Fibroblast of skin of right biceps (primary cell): ENCODE measurements at places on chromosomes 7 and 10.
A peak's percentile ranks its signal among the peaks of the same experiment; 100 is the strongest.

DNA sequence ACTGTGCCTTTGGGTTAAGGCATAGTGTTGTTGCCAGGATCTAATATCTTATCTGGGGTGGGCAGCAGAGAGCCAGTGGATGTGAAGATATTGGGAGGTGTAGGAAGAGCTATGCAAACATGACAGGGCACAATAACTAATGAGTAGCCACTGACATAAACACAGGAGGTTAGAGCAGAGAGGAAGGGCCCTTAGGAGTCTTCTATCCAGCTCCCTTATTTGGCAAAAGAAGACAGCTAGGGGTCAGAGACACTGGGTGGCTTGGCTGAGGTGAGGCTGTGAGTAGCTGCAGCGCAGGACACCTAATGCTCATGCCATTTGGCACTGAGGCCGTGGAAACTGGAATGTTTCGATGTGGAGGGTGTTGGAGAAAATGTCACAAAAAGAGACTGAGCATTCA is 176.3 kb upstream of the TCF7L2 start:
- DNase-seq = no peak

DNA sequence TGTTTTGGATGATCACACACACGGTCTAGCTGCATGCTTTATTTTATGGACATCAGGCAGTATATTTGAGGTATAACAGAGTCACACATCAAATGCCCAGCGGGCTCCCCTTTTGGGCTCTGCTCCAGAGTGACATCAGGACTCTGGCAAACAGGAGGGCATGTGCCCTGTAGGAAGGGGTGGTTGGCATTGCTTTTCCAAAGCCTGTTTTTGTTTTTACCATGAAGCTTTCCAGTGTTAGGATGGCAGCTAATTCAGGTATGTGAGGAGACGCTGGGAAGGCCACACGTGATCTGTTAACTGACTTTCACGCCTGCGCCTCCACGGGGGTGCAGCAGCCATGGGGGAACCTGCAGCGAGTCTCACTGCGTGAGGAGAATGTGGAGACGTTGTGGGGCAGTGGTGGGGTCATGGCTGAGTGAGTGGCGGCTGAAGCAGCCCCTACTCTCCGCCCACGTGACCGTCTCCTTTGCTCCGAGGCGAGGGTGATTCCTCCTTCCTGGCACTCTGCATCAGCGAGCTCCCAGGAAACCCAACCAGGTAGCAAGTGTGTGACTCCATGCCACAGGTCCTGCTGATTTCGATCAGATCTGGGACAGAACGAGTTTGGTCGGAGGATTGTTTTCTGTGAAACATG is 117.7 kb downstream of the ANKRD61 start:
- no peak for DNase-seq

DNA sequence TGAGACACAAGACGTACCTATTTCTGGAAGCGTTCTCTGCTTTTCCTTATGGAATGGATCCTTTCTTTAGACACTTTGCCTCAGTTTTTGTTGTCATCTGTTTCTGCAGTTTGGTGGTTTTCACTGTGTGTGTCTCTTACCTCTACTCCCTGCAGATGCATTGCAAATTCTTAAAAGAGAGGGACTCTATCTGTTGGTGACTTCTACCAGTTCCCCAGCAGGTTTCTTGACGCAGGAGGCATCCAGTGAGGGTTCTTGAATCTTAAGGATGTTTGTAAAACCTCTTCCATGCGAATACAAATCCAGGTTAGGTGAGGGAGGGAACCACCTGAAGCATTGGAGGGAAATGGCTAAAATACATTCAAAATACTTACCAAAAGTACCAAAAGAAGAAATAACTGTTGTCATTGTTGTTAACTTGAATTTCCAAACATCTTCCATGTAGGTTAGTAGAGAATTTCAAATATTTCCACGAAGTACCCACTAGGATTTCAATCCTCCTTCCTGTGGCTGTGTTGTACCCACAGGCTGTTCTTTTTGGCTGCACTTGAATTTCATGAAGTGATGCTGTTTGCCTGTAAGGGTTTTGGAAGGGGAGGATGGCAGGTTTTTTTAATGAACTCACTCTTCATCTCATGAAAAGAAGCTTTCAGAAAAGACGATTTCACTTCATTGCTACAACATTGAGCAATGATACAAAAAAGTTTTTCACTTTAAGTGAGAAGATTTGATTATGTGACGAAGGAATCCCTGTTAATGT is 32.2 kb downstream of the PLXDC2 start:
- DNase-seq = no peak

DNA sequence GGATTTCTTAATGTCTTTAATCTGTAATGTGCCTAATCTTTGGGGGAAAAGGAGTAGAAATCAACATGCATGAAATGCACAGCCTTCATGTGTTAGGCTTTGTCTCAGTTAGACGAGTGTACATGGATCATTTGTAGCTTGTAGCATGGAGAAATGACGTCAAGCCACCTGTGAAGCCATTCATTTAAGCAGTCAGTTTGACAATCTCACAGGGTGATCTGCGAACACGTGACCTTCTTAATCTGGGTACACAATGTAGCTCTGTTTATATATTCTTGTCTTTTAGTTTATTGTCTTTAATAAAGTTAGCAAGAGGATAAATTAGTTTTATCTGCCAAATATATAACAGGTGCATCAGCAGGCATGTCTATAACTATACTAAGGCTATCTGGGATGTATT is 351.9 kb upstream of the LRGUK start:
- DNase-seq = no peak

- no peak for DNase-seq
These were observed 8.1 kb upstream of the KLHDC10 start for GRCh38 chr7:130062246-130062645.

GRCh38 chr10:61066661-61067344 is 122.8 kb upstream of the RHOBTB1 start:
- DNase-seq = no peak

GRCh38 chr7:35725280-35725680 is 30.3 kb upstream of the HERPUD2 start:
- no peak for DNase-seq

GRCh38 chr10:132344386-132344785 is 12.4 kb downstream of the LRRC27 start:
- DNase-seq = no peak

- peak; percentile 66 for DNase-seq
These were observed 1361.7 kb downstream of the XPNPEP1 start for GRCh38 chr10:108561649-108562048.

DNA sequence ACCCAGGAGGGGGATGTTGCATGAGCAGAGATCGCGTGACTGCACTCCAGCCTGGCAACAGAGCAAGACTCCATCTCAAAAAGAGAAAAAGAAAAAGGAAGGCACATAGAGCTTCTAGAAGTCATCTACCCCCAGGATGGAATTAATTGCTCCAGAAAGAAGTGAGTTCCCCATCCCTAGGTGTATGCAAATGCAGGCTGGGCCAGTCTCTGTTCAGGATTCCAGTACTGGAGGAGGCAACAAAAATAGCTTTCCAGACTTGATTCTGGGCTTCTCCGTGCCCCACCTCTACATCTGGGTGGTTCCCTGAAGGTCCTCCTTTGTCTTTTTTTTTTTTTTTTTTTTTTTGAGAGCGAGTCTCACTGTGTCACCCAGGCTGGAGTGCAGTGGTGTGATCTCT is 28.6 kb downstream of the CASTOR2 start:
- DNase-seq = no peak

GRCh38 chr7:132398253-132398925 is 177.9 kb downstream of the PLXNA4 start:
- no peak for DNase-seq

- no peak for DNase-seq
These were observed 121.2 kb downstream of the ANKRD30A start for GRCh38 chr10:37246637-37247036.

- no peak for DNase-seq
These were observed 214.9 kb downstream of the LRMDA start for GRCh38 chr10:75646218-75646915.

DNA sequence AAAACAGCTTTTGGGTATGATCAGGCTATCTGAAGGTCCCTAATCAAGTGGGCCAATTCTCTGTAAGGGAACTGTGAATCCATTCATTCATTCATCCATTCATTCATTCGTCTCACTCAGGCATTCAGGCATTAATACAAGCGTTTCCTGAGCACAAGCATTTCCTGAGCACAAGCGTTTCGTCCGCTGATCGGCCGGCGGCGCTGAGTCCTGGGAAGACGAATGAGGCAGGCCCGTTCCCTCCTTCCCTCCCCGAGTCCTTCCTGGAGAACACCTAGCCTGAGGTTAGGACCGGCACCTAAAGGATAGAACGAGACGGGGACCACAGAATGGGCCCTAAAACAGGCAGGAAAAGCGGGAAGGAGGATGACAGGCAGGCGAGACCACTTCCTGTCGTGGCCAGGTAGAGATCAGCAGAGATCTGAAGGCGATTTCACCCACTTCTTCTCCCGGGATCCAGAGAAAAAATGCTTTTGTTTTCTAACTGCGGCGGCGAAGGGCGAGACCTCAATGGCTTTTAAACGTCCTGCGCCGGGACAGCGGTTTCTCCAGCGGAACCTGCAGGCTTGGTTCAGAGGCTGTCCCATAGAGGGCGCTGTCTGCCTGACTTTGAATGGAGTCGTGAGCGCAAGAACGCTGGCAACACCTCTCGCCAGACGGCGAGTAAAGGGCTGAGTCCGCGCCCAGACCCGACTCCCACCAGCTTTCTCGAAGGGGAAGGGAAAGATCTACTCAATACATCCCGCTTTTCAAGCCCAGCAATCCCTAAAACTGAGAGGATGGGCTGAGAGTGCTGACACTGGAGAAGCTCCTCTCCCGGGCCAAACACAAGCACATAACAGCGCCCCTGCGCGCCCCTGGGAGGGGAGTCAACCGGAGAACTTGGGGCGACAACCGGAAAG is 2.9 kb upstream of the HMX3 start:
- peak; percentile 77 for DNase-seq

DNA sequence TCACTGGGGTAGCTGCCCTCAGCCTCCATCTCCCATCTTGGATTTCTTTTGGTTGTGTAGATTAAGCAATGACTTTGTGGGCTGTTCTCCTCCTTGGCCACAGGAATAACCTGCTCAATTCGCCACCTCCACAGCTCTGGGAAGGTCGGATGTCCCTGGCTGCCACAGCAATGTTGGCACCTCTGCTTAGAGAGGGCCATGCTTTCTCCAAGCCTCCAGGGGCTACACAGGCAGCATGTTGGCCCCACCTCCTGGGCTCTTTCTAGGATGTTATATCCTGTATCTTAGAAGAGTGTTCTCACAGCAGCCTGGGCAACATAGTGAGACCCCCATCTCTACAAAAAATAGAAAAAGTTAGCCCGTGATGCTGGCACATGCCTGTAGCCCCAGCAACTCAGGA is 35.4 kb upstream of the FXYD4 start:
- no peak for DNase-seq

DNA sequence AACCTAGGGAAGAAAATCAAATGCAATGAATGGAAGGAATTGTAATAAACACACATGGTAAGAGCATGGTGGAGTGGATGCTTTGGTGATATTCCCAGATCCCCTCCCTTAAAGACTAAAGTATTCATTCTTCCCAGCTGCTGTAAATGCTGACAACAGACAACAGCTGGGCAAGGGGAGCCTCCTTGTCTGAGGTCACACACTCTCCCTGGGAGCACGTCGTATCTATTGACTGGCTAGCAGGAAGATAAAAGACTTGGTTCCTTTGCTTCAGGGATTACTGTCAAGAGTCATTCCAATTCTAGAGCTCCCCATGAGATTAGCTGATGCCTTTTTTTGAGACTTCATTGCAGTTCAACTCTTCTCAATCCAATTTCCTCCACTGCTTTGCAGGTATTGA is 443.5 kb upstream of the ETV1 start:
- DNase-seq = no peak

GRCh38 chr7:45434167-45434784 is 139.9 kb upstream of the ADCY1 start:
- no peak for DNase-seq

DNA sequence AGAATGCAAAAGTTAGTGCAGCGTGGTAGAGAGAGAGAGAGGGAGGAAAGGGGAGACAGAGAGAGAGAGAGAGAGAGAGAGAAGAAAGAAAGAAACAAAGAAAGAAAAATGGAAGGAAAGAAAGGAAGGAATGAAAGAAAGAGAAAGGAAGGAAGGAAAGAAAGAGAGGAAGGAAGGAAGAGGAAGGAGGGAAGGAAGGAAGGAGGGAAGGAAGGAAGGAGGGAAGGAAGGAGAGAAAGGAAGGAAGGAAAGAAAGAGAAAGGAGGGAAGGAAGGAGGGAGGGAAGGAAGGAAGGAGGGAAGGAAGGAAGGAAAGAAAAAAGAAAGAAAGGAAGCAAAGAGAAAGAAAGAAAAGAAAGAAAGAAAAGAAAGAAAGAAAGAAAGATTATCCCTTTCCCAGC is 209.8 kb upstream of the MYO3A start:
- DNase-seq = no peak

- peak; percentile 47 for DNase-seq
These were observed 1.8 kb downstream of the PFKP start for GRCh38 chr10:3068968-3069737.

DNA sequence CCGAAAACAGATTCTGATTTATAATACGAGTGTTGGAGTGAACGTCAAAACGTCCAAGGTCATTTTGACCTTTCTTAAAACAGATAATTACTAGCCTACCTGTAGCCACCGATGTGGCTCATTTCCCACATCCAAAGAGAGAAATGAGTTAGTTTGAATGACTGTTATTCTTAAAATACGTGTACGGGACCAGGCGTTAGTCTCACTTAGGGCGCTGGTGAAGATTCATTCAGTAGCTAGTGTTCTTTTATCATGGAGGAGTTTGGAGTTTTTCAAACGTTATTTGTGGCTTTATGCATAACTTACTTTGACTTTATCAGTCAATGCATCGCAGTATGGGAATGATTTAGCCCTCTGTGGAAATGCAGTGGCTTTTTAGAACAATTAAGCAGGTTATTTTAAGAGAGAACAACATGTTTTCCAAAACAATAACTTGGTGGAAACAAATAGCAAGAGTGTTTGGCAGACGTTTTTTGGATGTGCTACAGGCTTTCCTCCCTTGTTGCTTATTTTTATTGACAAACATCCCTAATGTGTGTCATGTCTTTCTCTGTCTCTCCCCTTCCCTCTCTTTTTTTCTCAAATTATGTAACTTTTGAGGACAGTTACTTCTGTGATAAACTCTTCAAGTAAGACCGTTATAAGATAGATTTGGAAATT is 1.6 kb downstream of the BICC1 start:
- no peak for DNase-seq

DNA sequence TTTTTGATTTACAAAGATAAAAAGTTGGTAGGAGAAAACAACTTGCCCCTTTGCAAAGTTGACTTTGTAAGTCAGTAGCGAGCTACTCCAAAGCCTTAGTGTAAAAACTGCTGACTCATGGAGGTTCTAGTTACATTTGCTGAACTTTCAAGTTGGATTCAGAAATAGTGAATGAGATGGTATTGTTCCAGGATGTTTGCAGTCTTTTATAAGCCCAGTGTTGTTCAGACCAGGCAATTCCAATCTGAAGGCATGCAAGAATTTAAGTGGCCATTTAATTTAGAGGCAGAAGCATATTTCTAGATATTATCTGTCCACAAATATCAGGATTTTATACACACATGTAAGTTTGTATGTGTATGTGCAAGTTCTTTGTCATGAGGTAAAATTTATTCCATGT is 21.6 kb downstream of the TES start:
- DNase-seq = peak; percentile 64

GRCh38 chr7:104650991-104651640 is 322.7 kb downstream of the LHFPL3 start:
- no peak for DNase-seq
